ENCODE measurements at places on chromosomes 4 and X.

GRCh38 chr4:94583914-94584641 lies 132.3 kb downstream of the PDLIM5 start:
- DNase-seq, result no peak

DNA sequence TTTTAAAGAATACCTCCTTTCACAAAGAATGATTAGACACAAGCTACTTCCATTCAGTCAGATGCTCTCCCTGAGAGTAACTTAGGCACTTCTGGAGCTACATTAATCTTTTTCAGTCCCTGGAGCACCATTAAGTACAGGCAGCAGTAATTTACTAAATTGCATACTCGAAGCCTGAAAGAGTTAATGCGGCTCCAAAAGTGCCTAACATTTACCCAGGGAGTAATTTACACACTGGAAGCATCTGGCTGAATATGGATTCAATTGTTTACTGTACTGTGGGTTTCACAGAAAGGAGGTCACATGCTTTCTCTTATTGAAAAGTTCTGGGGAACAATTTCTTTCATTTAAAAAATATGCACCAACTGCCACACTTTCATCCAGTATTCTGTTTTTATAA lies 260.8 kb upstream of the TENM3 start:
- no peak for DNase-seq

DNA sequence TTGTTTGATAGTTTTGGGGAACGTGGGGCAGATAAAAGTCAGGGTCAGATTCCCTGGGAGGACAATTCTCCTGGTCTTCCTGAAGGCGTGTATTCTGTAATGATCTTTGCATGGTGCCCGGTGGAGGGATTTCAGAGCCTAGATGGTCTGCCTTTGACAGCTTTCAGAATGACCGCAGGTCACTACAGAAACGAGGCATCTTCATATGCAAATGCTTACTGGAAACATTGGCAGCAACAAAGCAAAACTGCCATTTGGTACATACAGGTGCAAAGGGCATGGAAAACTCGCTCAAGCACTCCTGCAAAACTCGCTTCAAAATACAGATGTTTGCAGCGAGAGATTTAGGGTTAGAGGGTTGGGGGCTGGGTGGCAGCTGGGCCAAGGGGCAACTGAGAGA lies 8.8 kb downstream of the C4orf50 start:
- no peak for DNase-seq

DNA sequence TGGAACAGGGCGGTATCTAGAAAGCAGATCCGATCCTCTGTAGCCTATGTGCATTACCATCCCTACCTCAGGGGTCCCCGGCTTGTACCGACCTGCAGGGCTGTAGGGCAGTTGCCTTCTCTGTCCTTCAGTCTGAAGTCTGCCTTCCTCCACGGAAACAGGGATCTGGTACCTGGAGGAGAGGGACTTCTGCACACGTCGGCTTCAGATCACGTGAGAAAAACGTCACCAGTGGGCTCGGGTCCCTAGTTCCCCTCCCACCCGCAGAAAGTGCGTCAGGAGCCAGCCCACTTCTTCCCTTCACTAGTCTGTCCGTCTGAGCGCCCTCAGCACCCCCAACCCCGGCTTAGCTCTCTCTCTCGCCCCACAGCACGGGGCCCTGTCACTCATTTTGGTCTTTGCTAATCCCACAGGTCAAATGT lies at the start of gene TCEAL5:
TCEAL5 (minus strand) TSS at position 170 of the 422 bp plus-strand sequence. CDS start 2,187 bp downstream, outside the sequence.
- no peak for DNase-seq

- DNase-seq, result no peak
Measured at GRCh38 chr4:96317891-96318290, 478.0 kb downstream of the PDHA2 start.

DNA sequence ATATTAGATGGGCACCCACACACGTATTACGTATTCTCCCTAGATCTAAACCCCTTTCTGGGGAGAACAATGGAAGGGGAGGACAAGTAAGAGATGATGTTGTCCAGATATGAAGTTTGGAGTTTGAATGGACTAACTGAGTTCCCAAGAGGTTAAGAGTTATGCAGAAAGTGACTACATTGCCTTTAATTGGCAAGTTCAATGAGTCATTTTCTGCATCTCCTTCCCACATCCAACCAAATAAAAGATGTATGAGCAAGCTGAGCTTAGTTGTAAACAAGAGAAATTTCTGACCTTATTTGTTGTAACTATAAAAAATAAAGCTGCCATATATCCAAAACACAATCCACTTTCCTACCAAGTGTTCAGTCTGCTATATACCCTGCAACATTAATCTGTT lies 50.5 kb downstream of the TIGD2 start:
- DNase-seq, result no peak

DNA sequence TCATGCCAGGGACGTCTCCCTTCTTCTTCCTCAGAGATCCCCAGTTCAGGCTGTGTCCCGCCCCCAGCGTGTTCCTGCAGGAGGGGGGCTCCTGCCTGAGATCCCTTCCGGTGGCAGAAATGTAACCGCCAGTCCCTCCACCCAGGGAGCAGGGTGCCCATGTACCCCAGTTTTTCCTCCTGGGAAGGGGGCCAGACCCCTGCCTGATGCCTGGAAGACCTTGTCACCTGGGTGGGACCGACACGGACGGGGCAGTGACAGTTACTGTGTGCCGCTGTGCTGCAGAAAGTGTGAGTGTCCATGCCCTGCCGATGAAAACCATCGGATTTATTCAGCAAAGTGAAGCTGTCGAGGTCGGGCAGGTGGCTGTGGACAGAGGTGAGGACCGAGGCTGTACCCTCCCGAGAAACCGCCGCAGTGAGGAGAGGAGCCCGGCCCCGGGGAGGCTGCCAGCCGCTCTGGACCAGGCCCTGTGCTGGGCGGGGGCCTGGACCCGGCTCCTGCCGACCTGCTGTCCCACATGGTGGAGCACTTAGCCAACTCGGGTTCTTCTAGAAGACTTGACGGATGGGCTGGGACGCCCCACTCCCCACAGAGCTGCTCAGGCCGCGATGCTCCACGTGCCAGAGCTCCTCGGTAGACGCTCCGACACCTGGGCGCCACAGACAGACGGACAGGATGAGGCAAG lies 36.7 kb upstream of the HMX1 start:
- DNase-seq, result peak; percentile 6

- DNase-seq, result no peak
Measured at GRCh38 chr4:178068136-178068535, 625.9 kb upstream of the AGA start.

DNA sequence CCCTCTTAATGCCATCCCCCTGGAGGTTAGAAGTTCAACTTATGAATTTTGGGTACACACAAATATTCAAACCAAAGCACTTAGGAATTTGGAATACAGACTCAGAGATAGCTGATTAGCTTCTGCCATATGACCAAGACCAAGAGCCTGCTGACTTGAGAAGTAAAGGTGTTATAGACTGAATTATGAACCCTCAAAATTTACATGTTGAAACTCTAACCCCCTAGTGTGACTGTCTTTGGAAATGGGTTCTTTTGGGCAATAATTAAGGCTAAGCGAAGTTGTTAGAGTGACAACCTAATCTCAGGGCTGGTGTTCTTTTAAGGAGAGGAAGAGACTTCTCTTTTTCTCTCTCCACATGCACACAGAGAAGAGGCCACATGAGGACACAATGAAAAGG lies 151.2 kb downstream of the COX18 start:
- DNase-seq, result no peak

DNA sequence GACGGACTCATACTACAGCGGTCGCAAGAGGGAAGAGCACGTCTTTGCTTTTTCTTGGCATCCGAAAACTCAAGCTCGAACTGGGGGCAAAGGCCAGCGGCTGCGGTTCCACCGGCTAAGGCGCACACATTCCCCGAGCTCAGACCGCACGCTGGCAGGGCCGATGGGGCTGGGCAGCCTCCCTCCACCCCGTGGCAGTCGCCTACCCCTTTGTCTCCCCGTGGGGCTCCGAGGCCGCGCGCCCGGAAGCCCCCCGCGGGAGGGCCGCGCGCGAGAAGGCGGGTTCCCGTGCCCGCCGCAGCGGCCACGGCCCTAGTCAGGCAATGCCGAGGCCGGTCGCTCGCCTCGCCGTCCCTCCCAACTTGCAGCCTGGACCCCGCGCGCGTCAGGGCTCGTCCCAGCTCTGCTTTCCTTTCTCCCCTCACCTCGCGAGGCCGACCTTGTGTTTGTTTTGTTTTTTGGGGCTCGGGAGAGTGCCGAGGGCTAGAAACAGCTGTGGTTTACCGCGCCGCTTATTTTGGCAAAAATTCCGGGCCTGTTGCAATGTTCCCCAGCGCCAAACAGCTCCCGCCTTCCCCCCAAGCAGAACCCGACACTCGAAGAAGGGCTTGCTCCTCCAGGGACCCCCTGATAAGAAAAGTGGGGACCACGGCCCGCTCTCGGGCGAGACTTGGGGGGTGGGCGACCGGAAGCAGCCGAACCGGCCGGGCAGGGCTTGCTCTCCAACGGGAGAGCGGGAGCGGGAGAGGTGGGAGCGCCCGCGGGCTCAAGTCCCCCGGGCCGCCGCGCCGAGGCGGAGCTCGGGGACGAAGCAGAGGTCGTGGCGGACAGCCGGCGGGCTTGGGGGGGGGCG lies 561 bp upstream of the N4BP2 start:
- DNase-seq, result peak; percentile 72

GRCh38 chrX:15014281-15014680 lies 141.1 kb downstream of the MOSPD2 start:
- DNase-seq, result no peak

DNA sequence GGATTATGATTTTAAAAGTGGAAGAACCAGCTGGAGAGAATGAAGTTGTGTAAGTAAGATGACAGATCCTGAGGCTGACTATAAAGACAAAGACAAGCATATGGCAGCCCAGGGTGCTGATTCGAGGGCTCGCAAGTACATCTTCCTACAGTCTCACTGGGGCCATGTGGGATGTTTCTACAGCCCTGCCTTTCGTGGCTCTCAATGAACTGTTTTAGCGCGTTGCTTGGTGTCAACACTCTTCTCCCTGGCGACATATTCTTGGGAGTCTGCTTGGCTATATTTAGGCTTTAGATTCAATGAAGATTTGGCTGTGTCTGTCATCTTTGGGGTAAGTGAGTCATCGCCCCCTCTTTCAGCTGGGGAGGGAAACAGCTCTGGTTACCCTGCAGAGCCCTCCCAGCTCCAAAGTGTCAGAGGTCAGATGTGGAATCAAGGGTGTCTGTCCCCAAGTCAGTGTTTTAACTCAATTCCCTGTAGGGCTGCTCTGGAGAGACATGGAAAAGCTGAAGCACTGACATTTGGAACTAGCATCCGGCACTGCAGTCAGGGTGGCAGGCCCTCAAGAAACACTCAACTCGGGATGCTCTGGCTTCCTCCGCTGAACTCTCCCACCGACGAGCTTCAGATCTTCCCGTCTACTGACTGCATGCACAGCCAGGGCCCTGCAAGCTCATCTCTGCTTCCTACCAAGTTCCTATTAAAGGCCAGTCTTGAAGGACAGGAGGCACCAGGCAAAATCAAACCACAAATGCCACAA lies 65.7 kb downstream of the GATB start:
- DNase-seq, result no peak

- peak; percentile 9 for DNase-seq
Measured at GRCh38 chrX:41827886-41828285, 95.5 kb downstream of the CASK start.

DNA sequence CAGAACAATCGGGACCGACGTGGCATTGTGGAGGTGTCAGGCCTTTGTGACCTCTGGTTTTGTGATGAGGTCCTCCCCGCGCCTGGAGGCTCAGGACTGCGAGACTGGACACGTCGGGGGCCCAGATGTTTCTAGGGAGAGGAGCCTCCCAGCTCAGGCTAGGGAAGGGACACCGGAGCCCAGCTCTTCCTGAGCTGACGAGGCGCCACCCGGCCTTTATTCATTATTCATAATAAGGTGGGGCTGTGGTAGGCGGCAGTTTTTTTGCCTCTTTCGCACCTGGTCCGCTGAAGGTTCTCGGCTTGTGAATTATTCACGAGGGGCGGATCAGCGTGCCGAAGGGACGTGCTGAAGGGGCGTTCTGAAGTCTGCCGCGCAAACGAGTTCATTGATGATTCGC lies 2.3 kb upstream of the UBA1 start:
- DNase-seq, result no peak

DNA sequence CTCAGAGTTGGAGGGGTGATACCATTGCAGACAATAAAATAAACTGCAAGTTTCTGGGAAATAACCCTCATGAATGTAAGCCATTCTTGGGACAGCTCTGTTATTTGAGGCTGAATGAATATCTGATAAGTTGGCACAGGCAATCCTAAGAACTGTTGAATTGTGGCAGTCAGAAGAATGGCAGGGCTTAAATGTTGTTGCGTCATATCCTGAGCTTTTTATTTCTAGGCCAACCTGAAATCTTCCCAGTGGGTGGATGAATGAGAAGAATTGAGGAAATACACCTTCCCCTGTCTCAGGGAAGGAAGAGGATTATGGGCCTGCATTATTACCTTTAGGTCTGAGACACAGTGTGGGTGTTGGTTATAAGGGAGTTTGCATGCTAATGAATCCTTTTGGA lies 64.4 kb upstream of the C4orf54 start:
- no peak for DNase-seq

- DNase-seq, result no peak
Measured at GRCh38 chrX:40062525-40063155, 35.1 kb downstream of the BCOR start.

DNA sequence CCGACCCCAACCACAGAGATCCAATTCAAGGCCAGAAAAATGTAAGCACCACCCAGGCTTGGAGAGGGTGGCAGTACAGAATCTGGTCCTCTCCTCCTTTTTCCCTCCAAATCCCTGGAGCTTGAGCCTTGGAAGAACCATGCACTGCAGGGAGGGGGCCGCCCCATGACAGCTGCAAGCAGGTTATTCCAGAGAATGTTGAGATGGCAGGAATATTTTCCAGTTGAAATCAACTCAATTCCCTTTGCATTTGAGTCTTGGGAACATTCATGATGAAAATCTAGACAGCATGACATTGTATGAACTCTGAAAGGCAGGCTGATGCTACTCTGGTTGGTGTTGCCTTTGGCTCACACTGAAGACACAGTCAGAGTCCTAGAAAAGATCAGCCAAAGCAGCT lies 386.6 kb upstream of the FGF16 start:
- no peak for DNase-seq

- DNase-seq, result no peak
Measured at GRCh38 chr4:101599620-101600019, 190.9 kb upstream of the BANK1 start.

DNA sequence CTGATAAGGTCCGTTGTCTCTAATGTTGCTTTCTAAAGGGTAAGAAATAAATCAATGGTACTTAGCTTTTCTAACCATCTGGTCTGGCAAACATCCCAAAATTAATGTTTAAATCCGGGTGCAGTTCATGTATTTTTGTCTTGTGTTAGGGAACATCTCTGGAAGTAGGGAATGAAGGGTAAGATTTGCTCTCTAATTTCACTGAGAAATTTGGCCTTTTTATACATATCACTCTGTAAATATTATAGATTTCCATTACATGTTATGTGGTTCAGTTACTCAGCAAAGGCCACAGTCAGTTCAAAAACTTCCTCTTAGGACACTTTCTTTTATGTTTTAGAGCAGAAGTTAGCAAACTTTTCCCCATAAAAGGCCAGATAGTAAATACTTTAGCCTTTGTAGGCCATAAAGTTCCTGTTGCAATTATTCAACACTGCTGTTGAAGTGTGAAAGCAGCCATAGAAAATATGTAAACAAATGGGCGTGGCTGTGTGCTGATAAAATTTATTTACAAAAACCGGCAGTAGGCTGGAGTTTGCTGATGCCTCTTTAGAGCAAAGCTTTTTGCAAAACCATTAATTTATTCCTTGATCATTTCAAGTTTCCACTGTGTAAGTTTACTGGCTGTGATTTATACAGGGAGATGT lies 218.1 kb downstream of the ANTXR2 start:
- DNase-seq, result no peak

- no peak for DNase-seq
Measured at GRCh38 chr4:146643812-146644401, 5.2 kb downstream of the POU4F2 start.

All from WERI-Rb-1 (cell line).